ENCODE measurements at places on chromosomes 12 and 14.

- peak; percentile 14 for DNase-seq
Observed at GRCh38 chr12:25269701-25270100, 19.0 kb upstream of the KRAS start.

DNA sequence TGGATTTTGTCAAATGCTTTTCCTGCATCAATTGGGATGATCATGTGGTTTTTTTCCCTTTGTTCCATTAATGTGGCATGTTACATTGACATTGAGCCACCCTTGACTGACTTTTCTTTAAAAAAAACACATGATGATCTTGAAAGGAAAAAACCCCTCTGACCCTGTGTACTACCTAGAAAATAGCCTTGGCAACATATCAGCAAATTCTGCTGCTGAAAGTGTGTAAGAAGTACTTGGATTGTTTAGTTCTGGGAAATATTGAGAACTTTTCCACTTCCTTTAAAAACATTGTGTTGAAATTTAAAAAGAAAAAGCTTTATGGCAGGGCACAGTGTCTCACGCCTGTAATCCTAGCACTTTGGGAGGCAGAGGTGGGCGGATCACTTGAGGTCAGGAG, 20.7 kb downstream of the ACACB start:
- no peak for DNase-seq

DNA sequence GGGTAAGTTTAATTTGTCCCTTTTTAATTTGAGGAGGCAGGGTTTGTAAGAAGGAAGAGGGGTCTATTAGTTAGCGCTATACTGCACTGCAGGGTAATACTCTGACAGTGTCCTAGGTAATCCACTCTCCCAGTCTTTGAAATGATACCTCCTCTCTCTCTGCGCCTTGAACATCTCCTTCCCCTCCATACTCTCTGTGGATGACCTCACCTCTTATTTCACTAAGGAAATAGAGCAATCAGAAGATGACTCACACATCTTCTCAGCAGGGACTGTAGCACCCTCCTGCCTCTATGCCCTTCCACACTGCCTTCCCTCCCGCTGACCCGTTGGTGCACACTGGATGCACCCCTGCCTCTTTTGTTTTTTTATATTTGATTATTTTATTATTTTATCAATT, 94.2 kb downstream of the GRIP1 start:
- DNase-seq, result peak; percentile 28

DNA sequence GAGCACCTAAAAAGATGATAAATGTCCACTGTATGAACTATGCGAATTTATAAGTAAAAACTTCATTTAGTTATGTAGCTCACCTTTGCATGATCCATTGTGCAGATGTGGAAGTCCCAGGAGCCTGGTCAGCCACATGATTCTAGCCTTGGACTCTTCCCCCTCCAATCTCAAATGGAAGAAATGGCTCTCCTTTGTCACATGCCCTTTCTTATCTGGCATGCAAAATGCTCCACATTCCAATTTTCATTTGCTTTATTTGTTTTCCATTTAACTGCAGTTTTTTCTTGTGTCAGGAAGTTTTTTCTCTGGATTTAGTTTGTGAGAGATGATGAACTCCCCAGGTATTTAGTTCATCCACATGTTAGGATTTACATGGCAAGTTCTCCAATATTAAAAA, 73.8 kb downstream of the DYRK2 start:
- no peak for DNase-seq

DNA sequence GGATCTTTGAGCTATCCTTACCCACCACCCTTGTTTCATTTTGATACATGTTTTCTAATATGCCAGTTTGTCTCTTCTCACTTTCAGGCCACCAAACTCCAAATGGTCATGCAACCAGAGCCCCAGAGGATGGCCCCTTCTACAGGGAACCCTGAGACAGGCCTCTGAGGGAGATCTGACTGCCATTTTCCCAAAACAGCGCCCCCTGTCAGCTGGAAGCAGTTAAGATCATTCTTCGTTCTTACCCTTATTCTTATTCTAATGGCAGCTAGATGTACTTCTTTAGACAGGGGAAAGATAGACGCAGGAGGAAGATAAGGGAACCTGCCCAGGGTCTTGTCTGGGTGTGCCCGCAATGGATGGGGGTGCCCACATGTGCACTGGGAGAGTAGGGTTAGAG, 38.4 kb downstream of the C12orf56 start:
- DNase-seq, result no peak

DNA sequence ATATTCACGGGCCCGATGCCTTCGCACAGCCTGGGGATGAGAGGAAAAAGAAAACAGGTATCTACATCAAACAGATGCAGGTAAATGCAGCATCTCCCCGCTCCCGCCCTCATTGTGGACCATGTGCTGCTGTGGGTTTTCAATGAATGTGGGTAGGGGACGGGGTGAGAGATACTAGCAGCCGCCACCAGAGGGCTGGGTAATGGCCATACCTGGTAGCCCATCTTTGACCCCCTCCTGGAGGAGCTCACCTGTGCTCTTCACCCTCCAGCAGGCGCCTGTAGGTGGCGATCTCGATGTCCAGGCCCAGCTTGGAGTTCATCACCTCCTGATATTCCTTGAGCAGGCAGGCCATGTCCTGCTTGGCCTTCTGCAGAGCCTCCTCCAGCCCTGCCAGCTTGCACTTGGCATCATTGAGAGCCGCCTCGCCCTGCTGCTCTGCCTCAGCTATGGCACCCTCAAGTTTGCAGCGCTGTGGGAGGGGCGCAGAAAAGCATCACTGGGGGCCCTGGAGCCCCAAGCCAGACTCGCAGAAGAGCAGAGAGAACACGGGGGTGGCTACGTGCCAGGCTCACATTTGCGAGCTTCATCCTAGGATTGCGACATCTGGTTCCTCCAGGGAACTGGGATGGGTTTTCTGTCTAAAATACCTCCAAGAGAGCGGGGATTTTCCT, 10.2 kb downstream of the KRT82 start:
- peak; percentile 56 for DNase-seq

DNA sequence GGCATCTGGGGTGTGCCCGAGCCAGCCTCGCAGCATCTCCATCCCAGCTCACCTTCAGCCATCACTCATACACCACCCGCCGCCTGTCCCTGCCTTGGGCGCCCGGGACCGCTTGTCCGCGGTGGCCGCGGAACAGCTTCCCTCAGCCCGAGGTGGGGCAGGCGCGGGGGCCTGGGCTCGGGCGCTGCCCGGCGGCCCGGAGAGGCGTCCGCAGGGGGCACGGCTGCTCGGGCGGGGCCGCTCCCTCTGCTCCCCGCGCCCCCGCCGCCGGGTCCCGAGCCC, 430 bp downstream of the SLC41A2 start:
- no peak for DNase-seq

- no peak for DNase-seq
Observed at GRCh38 chr12:31230004-31230403, 95.9 kb downstream of the SINHCAF start.

GRCh38 chr14:104424406-104425072, 155.0 kb upstream of the C14orf180 start:
- no peak for DNase-seq

DNA sequence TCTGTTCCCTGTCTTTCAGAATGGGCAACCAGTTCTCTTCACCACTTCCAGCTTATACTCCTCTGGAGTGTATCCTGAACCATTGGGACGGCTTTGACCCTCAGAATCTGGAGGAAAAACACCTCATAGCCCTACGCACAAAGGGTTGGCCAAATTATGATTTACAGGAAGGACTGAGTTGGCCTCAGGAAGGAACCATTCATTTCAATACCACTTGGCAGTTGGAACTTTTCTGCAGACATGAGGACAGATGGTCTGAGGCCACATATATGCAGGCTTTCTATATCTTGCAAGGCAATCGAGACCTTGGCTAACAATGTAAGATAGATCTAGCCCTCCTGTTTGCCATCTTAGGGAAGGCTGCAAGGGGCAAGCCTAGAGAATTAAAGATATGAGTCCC, 24.0 kb downstream of the CLECL1 start:
- no peak for DNase-seq

GRCh38 chr14:91095178-91095577, 18.7 kb upstream of the DGLUCY start:
- no peak for DNase-seq

GRCh38 chr14:101065246-101065645, 161.7 kb upstream of the RTL1 start:
- no peak for DNase-seq

GRCh38 chr14:55133416-55133815, 4.4 kb downstream of the LGALS3 start:
- peak; percentile 42 for DNase-seq

- DNase-seq, result no peak
Observed at GRCh38 chr12:106315523-106315922, 13.0 kb downstream of the TCP11L2 start.

GRCh38 chr12:15996254-15996653, 85.1 kb downstream of the DERA start:
- peak; percentile 64 for DNase-seq

DNA sequence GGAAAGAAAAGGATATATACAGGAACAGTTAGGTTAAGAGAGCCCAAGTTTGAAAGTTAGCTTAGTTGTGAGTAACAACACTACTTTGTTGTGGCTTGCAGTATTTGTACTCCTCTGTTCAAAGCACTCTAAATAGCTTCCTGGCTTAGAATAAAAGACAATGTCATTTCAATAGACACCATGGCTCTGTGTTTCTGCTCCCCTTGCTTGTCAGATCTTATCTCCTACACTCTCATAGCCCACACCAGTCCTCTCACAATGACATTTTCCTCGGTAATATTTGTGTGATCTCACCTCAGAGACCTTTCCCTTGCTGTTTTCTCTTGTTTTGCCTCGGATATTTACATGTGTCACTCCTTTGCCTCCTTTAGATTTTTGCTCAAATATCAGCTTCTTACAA, 418.4 kb downstream of the MDGA2 start:
- no peak for DNase-seq

GRCh38 chr12:54521293-54522060, 23.9 kb downstream of the NCKAP1L start:
- no peak for DNase-seq

GRCh38 chr12:77537663-77538062, 293.0 kb upstream of the NAV3 start:
- DNase-seq, result no peak

GRCh38 chr14:75866970-75867369, 114.8 kb downstream of the TGFB3 start:
- no peak for DNase-seq

- DNase-seq, result no peak
Observed at GRCh38 chr12:75976913-75977312, 54.7 kb downstream of the PHLDA1 start.

- no peak for DNase-seq
Observed at GRCh38 chr12:12534166-12534866, 28.3 kb downstream of the DUSP16 start.

GRCh38 chr12:127280393-127281275, 986.3 kb upstream of the TMEM132C start:
- no peak for DNase-seq

DNA sequence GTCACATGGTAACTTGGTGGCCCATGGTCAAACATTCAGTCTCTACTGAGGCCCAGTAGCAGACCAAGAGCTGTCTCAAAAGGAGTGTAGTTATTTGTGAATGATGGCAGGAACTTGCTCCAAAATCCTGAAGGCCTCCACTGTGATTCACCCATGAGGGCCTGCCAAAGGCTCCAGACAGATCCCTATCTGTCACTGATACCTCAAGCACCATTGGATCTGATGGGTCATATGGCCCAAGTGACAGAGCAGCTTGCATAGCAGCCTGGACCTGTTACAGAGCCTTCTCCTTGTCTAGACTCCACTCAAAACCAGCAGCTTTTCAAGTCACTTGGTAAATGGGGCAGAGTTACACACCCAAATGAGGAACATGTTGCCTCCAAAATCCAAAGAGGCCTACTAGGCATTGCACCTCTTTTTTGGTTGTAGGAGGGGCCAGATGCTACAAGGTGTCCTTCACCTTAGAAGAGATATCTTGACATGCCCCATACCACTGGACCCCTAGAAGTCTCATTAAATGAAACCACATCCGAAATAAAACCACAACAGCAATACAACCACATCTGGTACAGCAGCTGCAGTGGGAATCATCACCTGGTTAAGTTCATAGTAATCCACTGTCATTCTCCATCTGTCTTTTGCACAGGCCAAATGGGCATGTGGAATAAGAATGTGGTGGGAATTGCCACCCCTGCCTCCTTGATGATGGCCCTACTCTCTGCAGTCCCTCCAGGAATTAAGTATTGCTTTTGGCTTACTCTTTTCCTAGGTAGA, 150.4 kb upstream of the MAX start:
- DNase-seq, result no peak

DNA sequence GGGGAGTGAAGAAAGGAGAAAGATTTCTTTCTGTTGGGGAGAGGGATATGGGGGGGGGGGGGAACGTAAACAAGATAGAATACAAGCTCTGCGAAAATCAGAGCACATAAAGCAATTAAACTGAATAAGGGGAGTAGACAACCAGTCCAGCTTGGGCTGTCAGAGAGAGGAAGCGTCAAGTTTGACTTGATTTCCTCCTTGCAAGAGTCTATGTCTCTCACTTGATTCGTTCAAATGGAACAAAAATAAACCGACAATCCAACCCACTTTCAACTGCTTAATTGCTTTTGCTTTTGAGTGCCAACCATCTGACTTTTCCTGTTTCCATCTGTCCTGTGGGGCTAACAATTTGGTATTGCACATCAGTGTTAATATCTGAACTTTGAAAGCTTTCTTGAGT, 942 bp downstream of the SYT1 start:
- DNase-seq, result no peak

DNA sequence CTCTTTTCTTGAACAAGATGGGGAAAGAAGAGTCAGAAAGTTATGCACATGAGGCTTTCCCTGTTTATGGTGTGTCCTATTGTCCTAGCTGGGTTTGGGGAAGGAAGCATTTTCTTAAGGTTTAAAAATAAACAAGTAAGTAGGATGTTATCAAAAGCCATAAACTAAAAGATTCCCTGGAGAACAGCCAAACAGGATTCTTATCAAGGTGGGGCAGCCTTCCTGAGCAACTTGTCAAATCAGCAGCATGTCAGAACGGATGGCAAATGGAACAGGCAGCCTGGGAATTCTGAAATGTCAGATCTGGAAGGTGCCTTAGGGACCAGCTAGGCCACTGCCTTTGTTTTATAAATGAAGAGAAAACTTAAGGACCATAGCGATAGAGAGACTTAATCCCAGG, 152.2 kb upstream of the RGS6 start:
- DNase-seq, result no peak

All from fibroblast of upper back skin (primary cell).